ENCODE measurements at places on chromosomes 6 and 20.

GRCh38 chr20:20711413-20711812 is 1.0 kb downstream of the RALGAPA2 start:
- DNase-seq: peak; percentile 2

GRCh38 chr20:52295556-52295955 is 104.0 kb upstream of the ZFP64 start:
- DNase-seq: no peak

DNA sequence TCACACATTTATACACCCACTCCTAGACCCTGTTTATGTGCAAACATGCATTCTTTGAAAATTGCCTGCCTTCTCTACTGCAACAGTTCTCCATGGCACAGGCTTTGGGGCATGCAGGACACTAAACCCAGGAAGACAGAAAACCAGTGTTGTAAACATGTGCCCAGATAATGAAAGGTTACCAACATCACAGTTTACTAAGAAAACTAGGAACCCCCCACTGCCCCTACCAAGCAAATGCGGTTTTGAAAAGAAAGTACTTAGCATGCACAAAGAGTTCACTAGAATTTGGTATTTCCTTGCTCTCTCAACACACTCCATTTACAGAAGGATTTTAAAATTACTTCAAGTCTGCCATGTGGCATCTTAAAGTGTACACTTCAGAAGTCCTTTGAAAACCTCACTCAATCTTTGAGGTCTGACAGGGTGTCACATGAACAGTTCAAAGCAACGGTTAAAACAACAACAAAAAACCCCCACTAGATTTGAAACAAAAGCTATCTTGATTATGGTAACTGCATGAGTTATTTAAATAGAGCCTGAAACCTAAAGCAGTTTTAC is 245.0 kb downstream of the GMPR start:
- no peak for DNase-seq

DNA sequence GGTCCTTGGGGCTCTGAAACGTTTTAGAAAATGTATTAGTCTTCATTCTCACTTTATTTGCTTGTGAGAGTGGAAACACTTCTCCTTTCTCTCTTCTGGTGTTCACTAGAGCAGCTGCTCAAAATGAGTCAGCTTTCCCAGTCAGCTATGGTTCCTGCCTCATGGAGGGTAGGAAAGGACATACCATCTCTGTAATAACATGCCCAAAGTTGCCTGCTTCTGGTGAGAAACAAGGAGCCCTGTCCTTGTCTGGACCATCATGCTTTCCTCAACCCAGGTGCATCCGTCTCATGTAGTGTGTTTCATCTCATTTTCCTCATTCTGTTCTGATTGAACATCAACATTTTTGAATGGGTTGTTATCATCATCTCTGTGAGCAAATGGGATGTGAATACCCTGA is 17.1 kb upstream of the TINAG start:
- no peak for DNase-seq
